ENCODE measurements at places on chromosomes 3 and 15. TPM values are rescaled to one million over a fixed set of nuclear protein-coding genes. Genes with fewer than 3 reads are reported as not detected.

Gene TNFSF10
- 36.4 TPM for total RNA-seq

Gene TIGIT
- not detected for total RNA-seq

Gene UBXN7
- total RNA-seq, result 21.9 TPM

Gene DISP2
- under 0.01 TPM for total RNA-seq

Gene KATNBL1
- 61.0 TPM for total RNA-seq

Gene TM4SF18
- 91.5 TPM for total RNA-seq

Measured in vein endothelial cell (primary cell).